CD4-positive, alpha-beta T cell treated with Interferon gamma for 1 hour (primary cell): ENCODE measurements at places on chromosomes 4 and X.

DNA sequence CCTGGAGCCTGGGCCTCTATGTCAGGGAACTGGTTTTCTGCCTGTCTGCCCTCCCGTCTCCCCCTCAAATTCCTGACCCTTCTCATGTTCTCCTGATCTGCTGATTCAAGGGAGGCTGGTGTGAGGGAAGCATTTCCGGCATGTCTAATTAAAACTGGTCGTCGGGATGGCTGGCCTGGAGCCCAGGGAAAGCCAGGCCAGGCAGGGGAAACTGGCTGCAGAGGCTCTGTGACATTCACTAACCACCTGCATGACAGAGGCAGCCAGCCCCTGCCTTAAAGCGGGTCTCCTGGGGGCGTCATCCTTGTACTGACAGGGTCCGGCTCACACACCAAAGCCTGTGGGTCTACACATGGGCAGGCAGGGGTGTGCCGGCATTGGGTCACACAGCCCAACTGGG lies 35.2 kb downstream of the ABLIM2 start:
- no peak for DNase-seq

DNA sequence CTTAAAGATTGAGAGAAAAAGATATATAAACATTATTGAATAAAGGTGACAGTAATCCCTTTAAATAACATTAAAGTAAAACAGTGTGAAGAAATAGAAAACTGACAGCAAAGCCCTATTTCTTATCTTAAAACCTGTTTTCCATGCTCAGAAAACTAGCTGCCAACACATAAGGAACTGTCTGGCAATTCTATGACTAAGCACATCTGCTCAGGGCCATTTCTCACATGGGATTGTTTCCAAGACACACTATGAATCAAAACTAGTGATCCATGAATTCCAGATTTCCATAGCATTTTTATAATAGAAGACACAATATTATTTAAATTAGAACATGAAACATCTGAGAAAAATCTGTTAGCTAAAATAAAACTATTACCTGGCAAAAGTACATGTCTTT lies 113.4 kb downstream of the SCLT1 start:
- DNase-seq = no peak

- no peak for DNase-seq
Measured at GRCh38 chr4:30939684-30940083, 219.5 kb downstream of the PCDH7 start.

GRCh38 chr4:18859468-18859867 lies 837.9 kb upstream of the LCORL start:
- no peak for DNase-seq

DNA sequence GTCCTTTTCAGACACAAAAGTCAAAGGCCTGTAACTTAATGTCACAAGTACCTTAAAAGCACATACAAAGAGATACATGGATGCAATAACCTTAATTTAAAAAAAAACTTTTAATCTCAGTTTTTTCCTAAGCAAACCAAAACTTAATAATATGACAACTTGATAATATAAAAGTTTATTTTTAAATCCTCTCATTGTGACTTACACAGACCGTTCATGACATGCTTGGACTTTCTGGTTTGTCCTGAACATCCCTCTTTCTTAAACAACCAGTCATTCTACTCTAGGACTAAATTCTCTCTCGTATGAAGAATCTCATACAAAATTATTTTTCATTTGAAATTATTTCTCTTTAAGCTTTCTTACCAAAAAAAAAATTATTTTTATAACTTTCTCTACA lies 43.1 kb upstream of the CYP2U1 start:
- DNase-seq = no peak

DNA sequence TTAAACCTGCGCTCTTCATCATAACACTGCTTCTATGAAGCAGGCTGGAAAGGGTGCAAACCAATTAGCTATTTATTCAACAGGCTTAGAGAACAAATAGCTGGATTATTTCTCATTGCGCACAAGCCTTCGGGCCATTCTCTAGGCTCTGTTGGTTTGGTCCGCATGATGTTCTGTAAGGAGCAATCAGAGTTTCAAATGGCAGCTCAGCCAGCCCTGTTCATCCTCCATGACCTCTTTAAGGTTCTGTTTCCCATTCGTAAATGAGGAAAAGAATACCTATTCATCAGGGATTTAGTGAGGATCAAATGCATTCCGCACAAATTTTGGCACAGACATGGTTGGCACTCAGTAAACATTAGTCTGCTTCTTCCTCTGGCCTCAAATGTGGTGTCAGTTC lies 15.5 kb upstream of the GPM6A start:
- DNase-seq = no peak

DNA sequence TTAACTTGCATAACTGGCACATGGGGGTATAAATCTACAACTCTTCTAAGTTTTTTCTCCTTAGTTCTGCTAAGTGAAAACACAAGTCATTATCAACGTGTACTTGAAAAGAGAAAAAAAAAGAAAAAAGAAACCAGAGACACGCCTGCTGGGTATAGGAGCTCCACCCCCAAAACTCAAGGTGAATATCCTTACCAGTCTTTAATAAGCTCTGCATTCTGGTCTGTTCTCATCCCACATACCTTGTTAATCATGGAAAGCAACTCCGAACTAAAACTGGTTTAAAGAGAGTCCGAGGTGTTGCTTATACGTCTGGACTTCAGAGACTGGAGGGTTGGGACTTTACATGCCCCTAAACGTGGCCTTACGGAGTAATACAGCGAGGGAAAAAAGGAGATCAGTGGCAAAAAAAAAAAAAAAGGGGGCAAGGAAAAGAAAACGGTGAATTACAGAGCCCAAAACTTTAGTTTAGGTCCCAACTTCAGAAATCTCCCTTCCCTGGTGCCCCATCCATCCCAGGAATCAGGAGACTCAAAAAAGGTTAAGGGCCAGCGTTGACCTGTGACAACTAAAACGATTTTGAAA lies 1.0 kb downstream of the PGRMC2 start:
- peak; percentile 1 for DNase-seq

- DNase-seq = no peak
Measured at GRCh38 chr4:4658052-4658451, 116.2 kb upstream of the STX18 start.

GRCh38 chr4:112001041-112001440 lies 144.2 kb upstream of the FAM241A start:
- no peak for DNase-seq

- no peak for DNase-seq
Measured at GRCh38 chr4:123869286-123870215, 473.0 kb downstream of the SPRY1 start.
